Urothelium cell line (cell line): ENCODE measurements at places on chromosomes 11 and 22.

- DNase-seq: no peak
These were observed 8.2 kb downstream of the FGF19 start for GRCh38 chr11:69695581-69695980.

DNA sequence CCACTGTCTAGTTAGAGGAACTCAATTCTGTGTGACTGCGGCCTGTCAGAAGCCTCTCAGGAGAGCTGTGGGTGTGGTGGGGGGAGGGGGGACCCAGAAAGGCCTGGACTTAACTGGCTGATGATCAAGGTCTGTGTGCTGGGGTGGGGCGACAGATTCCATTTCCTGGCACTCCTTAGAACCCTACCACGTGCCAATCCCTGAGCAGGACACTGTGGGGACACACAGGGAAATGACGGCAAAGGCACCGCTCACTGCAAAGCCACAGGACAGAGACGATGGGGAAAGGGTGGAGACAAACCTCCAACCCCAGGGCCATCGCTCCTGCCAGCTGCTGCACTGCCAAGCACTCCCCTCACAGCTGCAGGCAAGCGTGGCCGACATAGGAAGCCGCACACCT lies 58.4 kb upstream of the BID start:
- DNase-seq: no peak

DNA sequence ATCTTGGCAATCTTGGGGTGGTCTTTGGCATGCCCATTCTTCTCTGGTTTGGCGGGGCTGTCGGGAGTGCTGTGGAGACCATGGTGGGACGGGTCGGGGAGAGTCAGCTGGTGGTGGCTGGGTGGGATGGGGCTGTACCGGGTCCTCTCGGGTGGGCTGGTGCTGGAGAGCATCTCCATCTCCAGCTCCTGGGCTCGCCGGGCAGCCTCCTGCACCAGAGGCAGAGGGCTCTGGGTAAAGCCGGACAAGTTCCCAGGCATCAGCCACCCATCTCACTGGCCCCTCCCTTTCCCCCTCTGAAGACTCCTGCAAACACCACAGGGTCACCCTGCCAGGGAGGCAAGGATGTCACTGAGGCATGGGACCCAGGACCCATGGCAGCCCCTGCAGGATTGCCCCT lies 25.1 kb downstream of the ANKK1 start:
- DNase-seq: no peak

- no peak for DNase-seq
These were observed 41.7 kb upstream of the BLID start for GRCh38 chr11:122157653-122158161.

DNA sequence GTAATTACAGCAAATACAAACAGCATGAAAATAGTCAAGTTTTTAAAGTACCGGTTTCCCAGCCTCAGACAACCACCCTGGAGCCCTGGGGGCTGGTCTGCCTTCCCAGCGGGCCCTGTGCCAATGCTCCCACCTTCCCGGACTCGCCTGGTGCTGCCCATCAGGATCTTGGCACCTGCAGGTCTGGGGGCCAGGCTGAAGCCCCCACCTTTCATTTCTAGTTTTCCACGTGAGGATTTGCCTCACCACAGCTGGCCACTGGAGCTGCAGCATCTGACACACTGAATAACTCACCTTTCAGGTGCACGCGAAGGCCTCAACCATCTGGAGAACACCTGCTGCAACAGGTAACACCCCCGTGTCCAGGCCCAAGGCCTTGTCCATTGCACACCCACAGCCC lies 108.7 kb upstream of the THY1 start:
- DNase-seq: no peak

DNA sequence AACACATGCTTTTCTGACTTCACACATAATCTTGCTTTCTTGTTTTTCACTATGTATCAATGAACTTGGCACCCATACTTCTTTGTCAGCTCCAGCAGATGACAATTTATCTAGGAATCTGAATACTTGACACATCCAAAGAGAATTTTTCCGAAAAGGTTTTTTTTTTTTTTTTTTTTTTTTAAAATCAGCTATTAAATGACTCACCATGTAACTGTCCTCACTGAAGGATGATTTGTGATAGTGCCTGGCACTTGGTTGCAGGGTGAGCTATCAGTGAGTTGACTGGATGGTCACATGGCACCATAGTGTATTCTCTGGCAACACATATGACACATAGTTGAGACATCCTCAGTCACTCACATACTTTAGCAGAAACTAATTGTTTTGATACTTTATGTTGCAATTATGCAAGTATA lies 133.4 kb upstream of the E2F8 start:
- peak; percentile 88 for DNase-seq
